ENCODE measurements at places on chromosomes 3 and 15. TPM values are rescaled to one million over a fixed set of nuclear protein-coding genes. Genes with fewer than 3 reads are reported as not detected.

The SEMA5B gene
- total RNA-seq, result 19.9 TPM

The LTF gene
- total RNA-seq, result 0.80 TPM

The KLHL6 gene
- not detected for total RNA-seq

The ROPN1B gene
- total RNA-seq, result 0.36 TPM

The GRIP2 gene
- total RNA-seq, result 6.9 TPM

The NOX5 gene
- not detected for total RNA-seq

- no peak for DNase-seq
Observed at GRCh38 chr3:195172039-195172684, 98.8 kb downstream of the XXYLT1 start.

GRCh38 chr15:78880242-78880533 lies 7.5 kb downstream of the MORF4L1 start:
- no peak for DNase-seq

- no peak for DNase-seq
Observed at GRCh38 chr3:135905058-135905724, 60.3 kb upstream of the PPP2R3A start.

GRCh38 chr3:72829701-72830100 lies 18.5 kb downstream of the SHQ1 start:
- DNase-seq, result no peak

DNA sequence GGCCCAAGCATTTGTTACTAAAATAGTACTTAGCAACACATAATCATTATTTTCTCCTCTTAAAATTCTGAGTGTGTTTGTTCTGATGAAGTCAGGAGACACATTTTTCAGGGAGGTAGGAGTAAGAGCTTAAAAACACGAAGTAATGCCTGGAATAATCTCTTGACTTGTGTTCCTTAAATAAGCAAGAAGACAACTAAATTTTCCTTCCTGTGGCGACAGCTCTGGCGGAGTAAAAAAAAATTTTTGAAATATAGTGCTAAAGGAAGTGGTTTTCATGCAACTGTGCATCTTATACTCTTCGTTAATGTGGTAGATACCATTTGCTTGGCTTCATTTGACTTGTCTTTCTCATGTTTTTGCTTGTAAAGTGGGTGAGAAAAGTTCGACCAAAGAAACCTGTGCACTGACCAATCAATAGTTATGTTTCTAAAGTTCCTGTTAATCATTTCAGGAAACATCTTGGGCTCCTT lies 11.1 kb upstream of the MBNL1 start:
- no peak for DNase-seq

- DNase-seq, result no peak
Observed at GRCh38 chr15:94168250-94168649, 63.1 kb upstream of the MCTP2 start.

GRCh38 chr15:88267720-88268119 lies 11.2 kb upstream of the NTRK3 start:
- no peak for DNase-seq

DNA sequence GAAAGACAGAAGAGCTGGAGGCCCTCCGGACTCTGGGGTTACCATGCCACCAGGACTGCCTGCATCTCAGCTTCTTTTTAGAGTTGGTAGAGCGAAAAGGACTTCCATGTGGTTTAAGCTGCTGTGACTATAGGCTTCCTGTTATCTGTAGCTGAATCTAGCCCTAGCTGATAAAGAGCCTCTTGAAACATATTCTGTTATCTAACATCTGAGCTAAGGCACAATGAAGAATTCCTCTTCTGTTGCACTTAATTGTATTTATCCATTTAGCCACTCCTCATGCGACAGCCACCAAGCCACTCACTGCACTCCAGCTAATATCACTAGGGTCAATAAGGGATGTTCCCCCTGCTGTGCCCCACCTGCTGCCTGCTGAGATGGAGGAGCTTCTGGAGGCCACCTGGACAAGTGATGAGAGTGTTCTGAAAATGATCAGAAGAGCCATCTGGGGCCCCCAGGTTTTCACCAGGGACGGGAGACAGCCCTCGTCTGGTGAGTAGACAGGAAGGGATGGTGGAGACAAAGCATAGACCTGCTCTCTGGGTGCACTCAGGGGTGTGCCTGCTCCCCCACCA lies 94.6 kb upstream of the PLXNA1 start:
- no peak for DNase-seq

DNA sequence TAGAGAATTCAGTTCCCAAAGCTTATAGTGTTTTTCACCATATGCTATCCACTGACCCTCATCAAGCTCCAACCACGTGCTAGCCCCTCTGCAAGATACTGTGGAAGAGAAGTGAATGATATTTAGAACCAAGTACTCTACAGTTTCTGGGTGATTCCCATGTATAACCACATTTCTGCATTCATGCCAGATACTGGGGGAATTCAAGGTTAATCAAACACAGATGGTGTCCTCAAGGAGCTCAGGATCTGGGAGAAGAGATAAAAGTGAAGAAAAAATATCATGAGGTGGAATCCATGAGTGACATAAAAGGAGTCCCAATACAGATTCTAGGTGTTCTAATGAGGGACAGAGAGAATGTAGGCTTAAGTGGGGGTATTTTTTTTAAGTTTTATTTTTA lies 195.8 kb downstream of the FHIT start:
- no peak for DNase-seq

DNA sequence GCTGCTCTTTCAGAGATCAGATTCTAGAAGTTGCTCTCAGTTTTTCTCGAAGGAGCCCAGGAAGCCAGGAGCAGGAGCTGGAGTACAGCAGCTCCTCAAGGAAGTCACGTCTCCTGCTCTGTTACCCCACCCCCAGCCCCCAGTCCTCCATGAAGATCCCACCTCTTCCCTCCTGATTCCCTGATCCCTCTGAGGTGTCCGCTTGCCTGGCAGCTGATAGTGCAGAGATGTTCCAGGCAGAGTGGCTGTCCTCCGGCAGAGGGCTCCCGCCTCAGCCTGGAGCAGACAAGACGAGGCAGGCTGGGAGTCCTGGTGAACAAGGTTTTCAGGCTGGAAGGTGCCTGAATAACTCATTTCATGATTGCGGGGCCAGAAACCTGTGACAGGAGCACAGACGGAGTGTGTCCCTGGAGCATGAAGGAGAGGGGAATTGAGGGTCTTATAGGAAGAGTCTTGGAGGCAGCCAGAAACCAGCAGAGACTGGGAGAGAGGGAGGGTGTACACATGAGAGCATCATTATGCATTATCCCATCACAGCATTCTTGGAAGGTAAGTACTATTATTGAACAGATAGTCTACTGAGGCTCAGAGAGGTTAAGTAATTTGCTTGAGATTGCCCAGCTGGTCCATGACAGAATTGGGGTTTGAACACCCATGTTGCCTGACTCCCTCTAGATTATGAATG lies 1.2 kb downstream of the HRH1 start:
- no peak for DNase-seq

DNA sequence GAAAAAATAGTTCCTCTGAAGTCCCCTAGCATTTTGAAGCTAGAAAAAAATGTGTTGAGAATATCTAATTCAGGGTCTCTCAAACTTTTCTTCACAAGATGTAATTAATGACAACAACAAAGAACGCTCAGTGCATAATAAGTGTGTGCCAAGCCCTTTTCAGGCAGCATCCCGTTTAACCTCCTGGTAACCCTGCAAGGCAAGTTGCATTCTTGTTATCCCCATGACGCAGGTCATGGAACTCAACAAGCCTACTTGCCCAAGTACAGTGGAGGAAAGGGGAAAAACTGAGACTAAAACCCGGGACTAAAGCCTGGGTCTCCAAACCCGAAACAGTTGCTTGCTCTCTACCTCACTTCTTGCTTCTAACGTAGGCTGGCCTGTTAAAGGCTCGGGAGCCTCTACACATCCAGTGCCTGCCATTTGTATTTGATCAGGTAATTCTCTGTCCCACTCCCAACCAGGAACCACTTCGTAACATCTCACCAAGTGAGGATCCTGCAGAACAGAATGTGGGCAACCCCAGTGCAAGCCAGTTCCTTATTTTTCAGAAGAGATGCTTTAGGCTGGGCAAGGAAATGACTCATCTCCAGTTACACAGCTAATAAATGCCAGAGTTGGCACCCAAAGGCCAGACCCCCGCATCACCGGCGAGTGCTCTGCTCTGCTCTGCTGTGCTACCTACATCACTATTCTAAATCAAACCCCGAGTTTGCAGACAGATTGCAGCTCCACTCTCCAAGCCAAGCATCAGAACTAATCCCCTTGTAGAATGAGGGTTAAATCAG lies 28.3 kb downstream of the LMCD1 start:
- DNase-seq, result no peak

- no peak for DNase-seq
Observed at GRCh38 chr3:119025171-119025795, 9.4 kb downstream of the IGSF11 start.

DNA sequence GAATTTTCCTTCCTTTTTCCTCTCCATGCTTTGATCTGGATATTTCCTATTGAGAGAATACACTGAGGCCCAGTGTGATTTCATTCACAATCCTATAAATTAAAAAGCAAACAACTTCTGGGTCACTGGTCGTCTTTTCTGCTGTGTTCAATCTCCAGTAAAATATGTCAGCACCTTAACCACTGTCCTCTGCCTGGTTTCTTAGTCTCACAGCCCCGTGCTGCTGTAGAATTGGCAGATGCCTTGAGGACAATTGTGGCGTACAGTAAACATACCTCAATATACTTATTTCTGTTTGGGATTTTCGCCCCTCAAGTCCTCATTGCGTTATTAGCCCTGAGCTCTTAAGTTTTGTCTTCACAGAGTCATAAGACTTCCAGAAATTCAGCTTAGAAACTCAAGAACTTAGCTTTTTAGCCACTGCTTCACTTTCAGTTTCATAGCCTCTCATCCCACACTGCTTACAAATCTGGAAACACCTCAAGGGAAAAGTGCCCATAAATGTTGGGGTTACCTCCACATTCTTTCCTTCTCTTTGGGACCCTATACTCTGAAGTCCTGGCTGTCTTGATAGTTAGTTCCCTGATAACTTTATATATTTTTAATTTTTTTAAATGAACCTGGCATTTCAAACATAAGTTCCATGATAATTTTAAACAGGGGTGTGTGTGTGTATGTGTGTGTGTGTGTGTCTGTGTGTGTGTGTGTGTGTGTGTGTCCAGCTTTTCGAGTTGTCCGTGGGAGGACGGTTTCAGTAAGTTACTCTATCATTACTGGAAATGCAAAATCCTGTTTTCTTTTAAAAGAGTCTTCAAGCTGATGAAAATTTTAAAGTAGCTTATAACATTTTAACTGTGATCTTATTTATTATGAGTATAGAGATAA lies 238.4 kb upstream of the CTDSPL start:
- no peak for DNase-seq

DNA sequence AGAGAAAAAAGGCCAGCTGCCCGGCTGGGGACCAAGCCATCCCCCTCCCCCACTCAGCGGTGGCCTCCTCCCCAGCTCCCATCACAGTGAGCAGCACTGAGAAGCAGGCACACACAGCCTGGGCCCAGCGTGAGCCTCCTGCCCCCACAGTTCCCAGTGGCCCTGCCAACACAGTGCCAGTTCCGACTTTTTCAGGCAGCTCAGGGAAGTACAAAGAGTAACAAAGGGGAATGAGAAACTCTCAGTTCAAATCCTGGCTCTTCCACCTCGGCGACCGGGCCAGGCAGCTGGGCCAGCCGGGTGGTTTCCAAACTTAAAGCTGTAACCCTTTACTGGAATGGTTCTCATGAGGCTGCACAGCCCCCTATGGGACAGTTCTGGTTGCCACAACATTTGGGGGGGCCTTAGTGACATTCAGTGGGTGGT lies 18.5 kb downstream of the TNK2 start:
- DNase-seq, result no peak

- DNase-seq, result no peak
Observed at GRCh38 chr3:187567661-187568121, 102.5 kb downstream of the SST start.

DNA sequence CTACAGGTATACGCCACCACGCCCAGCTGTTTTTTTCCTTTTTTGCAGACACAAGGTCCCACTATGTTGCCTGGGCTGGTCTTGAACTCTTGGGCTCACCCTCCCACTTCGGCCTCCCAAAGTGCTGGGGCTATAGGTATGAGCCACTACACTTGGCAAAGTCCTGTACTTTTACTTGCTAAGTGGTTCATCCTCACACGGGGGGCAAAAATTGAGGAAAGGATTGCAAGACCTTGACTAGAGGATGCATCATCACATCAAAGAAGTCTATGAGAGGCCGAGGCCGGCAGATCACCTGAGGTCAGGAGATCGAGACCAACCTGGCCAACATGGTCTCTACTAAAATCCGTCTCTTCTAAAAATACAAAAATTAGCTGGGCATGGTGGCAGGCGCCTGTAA lies 116.5 kb upstream of the FAM174B start:
- DNase-seq, result no peak

GRCh38 chr3:81995329-81995728 lies 233.9 kb upstream of the GBE1 start:
- no peak for DNase-seq

GRCh38 chr3:47766186-47766585 lies 15.5 kb downstream of the SMARCC1 start:
- DNase-seq, result no peak

- DNase-seq, result no peak
Observed at GRCh38 chr15:88616240-88616639, 4.9 kb upstream of the AEN start.
